ENCODE measurements at places on chromosomes 5 and 9. TPM values are rescaled to one million over a fixed set of nuclear protein-coding genes. Genes with fewer than 3 reads are reported as not detected.
A peak's percentile ranks its signal among the peaks of the same experiment; 100 is the strongest.

Gene SHISAL2B
- total RNA-seq, result not detected

GRCh38 chr5:136089791-136090190, 42.9 kb upstream of the SMAD5 start:
- peak overlapping the region; percentile 52 for H3K27ac ChIP-seq
- no peak overlapping the region for H3K4me3 ChIP-seq
- no peaks in the 10 kb centered on the region for H3K36me3 ChIP-seq
- H3K27me3 ChIP-seq, result no peaks in the 10 kb centered on the region
- DNase-seq, result peak; percentile 34

DNA sequence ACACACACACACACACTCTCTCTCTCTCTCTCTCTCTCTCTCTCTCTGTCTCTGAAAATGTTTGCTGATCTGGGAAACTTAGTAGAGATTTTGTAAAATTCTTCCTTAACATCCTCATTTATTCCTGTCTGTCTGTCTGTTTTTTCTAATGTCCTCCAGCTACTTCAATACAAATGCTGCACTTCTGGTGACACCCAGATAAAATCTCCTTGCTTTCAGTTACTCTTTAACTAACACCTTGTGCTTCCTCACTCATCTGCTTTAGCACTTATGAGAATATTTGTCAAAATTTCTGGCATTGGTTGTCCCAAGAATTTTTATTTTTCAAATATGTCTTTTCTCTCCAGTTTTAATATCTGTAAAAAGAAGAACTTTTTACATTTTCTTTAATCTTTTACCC, 35.0 kb upstream of the ARRDC3 start:
- H3K36me3 ChIP-seq, result no peaks in the 10 kb centered on the region
- H3K4me3 ChIP-seq, result no peak overlapping the region
- no peaks in the 10 kb centered on the region for H3K27me3 ChIP-seq
- H3K27ac ChIP-seq, result no peak overlapping the region
- DNase-seq, result no peak
- peaks cover 3% of the 10 kb centered on the region for H3K4me1 ChIP-seq

- no peak overlapping the region for H3K4me3 ChIP-seq
- DNase-seq, result peak; percentile 84
- H3K36me3 ChIP-seq, result no peaks in the 10 kb centered on the region
- H3K27me3 ChIP-seq, result no peaks in the 10 kb centered on the region
Measured at GRCh38 chr9:123329329-123329955, 26.6 kb upstream of the CRB2 start.

- peak overlapping the region; percentile 79 for H3K27ac ChIP-seq
- DNase-seq, result peak; percentile 87
Measured at GRCh38 chr9:130451509-130452388, 7.0 kb downstream of the ASS1 start.

Gene BAAT
- total RNA-seq, result not detected

GRCh38 chr5:92380069-92380770, 997.1 kb upstream of the ARRDC3 start:
- H3K4me3 ChIP-seq, result no peak overlapping the region
- H3K27me3 ChIP-seq, result no peaks in the 10 kb centered on the region
- no peak overlapping the region for H3K27ac ChIP-seq

DNA sequence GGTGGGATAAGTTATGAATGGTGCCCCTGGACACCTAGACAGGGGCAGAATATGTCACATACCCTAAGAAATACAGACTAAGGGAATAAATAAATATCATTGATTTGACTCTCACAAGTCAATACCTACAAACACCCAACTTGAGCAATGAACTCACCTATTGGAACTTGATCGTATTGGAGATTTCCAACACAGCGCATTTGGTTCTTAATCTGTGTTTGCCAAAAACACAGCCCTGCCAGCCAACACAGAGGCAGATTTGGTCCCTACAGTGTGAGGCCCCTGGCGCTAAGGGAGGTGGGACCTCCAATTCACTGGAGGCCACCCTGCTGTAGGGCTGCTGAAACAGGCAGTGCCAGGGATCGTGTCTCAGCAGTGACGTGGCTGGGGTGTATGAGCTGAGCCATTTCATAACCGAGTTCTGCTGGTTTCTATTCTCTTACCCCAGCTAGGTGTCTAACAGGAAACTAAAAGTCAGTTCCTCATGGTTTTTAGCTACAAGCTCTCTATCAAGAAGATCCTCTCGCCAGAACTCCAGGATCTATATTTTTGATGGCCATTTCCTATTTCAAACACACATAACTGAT, 84.5 kb downstream of the SLC1A1 start:
- H3K4me3 ChIP-seq, result no peak overlapping the region
- no peaks in the 10 kb centered on the region for H3K36me3 ChIP-seq
- DNase-seq, result no peak

Measured in transverse colon (tissue), 4 donors.